AG20443 (cell line): ENCODE measurements at places on chromosomes 2 and 18.

DNA sequence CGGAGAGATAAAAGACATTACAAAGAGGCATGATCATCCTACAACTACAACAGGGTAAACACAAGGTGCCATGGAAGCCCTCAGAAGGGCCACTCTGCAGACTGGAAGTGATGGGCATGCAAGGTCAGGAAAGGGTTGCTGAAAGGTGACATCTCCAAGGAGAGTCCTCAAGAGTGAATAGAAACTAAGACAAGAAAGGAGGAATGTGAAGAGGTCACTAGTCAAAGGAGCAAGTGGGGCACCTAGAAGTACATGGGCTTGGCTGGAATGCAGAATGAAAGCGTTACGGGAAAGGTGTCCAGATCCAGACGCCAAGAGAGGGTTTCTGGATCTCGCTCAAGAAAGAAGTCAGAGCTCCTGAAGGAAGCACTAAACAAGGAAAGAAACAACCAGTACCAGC, 314.3 kb downstream of the NBAS start:
- DNase-seq = no peak

- DNase-seq = no peak
Measured at GRCh38 chr2:233992513-233993217, 57.8 kb upstream of the SPP2 start.

GRCh38 chr2:8662239-8662879, 19.5 kb upstream of the ID2 start:
- peak; percentile 76 for DNase-seq

DNA sequence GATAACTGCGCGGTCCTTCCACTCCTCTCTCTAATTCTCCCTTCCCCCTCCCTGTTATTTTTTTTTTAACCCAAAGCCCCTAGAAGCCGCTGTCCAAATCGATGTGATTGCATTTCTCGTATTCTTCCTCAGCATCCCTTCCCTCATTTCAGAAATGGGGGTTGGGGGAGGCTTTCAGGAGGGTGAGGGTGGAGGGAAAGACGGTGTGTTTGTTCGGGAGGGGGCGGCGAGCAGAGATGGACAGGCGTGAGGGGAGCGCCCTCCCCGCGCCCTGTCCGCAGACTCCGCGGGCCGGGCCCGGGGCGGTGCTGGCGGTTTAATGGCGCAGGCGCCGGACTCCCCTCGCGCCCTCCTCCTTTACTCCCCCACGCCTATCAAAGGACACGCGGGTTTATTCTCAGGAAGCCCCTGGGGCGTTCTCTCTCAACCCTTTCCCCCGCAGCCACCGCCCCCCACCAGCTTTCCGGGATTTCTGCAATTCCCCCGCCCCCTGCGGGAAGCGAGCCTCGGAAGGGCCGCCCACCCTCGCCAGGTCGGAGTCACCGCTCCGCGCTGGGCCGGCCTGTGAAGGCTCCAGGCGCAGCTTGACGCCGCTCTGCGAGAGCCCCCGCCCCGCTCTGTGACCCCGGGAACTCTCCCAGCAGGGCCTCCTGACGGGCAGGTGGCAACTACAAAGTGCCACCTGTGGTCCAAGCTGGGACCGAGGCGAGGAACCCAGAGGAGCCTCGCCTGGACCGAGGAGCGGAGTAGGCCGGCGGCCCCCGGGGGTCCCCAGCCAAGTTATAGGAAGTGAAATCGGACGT, 981 bp downstream of the ST8SIA3 start:
- no peak for DNase-seq

- DNase-seq = no peak
Measured at GRCh38 chr2:84716564-84716963, 164.3 kb downstream of the TRABD2A start.

DNA sequence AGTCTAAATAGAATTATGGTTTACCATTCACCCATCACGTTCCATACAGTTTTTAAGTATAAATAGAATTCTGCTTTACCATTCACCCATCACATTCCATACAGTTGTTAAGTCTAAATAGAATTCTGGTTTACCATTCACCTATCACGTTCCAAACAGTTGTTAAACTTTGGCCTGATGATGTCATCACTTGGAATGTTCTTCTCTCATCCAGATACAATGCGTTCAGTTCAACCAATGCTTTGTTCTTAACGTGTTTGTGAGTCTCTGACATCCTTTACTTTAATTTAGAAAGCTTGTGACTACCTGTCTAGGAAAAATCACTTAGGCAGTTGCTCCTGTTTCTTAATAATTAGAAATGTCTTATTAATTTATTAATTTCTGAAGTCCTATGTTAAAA, 236.3 kb upstream of the RASGRP3 start:
- DNase-seq = no peak

DNA sequence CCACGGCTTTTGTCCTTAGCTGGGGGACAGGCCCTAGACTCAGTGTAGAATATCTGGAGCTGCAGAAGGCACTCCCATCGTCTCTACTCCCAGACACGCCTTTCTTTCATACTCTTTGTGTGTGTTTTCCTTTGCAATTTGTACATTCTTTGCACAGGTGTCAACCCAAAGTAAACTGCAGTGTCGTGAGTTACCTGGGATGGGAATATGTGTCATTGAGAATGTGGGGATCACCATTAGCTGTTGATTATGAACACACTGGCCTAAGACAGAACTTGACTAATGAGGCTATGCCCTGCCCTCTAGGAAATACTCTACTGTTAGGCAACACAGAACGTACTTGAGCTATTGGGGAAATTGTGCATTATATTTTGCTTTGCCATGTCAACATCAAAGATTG, 233.3 kb downstream of the SETBP1 start:
- no peak for DNase-seq

DNA sequence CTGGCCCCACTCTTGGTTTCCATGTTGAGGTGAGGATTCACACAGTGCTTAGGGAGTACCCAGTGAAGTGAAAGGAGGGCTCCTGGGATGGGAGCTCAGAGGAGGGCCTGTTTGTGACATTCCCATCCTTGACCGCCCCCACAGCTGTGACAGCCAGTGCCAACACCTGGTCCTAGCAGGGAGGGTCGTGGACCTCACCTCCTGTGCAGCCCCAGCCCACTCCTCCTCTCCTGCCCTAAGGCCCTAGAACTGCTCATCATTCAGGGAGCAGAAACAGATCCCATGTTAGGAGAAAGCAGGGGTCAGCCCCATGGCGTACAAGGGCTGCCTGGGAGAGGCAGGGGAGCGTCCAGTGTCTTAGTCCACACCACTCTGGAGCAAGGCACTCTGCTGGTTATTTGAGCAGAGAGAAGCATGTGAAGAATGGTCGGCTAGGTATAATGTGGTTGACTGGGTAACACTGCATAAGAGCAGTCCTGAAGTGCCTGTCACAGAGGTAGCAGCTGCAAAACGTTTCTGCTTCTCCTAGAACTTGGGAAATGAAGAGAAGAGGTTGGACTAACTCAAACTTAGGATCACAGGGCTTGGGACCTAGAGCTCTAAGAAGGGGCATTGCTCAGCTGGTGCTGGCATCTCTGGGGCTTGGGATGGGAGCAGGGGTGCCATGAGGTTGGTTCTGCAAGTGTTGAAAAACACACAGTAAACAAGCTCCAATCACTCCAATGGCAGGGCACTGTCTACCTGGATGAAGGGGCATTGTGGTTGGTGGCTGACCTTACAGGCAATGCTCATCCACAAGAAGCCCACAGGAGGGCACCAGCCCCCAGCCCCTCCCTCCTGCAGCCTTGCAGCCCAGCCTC, 55.6 kb downstream of the FAM168B start:
- DNase-seq = no peak

GRCh38 chr2:207434899-207435465, 94.8 kb upstream of the CREB1 start:
- no peak for DNase-seq
